Jurkat, Clone E6-1 (cell line): ENCODE measurements at places on chromosomes 16 and 17.

DNA sequence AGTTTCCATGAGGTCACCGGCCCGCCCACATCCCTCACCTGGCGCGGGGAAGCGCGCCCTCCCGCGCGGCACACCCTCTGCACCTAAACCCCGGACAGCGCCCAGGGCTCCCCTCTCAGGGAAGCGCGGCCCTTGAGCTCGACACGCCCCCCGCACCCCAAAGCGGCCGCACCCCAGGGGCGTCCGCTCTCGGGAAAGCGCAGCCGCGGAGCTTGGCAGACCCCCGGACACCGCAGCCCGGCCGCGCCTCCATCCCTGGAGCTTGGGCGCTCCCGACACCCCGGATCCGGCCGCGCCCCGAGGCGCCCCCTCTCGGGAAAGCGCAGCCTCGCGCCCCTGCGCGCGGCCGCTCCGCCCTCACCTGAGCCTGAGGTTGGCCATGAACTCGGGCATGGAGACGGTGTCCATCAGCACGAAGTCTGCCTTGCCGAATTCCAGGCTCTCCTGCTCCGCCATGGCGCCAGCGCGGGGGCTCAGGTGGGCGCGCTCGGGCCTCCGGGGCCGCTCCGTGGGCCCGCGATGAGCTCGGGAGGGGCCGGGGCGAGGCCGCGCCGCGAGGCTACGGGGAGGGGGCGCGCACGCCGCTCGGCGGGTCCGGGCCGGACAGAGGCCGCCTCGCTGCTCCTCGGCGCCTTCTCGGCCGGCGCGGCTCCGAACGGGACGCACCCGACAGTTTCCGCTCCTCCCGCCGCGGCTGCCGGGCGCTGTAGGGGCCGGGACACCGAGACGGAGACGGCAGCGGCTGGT, at the start of gene MYO1D:
Gene MYO1D, minus strand, starts transcription at position 708 of the 747 bp plus-strand sequence. Its CDS starts 252 bp downstream, at position 456.
- no peak for DNase-seq

DNA sequence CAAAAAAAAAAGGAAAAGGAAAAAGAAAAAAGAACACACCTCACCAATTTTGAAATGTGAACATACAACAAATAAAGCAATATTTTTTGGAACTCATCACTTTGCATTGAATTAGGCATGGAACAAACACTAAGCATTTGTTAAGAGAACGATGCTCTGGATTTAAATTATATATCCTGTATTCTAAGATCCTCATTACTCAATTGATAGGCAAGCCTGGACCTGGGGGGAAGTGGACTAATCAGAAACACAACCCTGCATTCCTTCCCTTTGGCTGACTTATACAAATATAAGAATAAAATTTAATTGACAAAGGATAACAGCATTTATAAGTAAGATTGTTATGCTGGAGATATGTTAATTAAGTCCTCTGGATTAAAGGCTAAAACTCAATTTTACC, 2.2 kb downstream of the GJC1 start:
- DNase-seq = no peak

- no peak for DNase-seq
These were observed 54.5 kb downstream of the SLC5A11 start for GRCh38 chr16:24900230-24900629.

GRCh38 chr17:21573961-21574610, 118.2 kb upstream of the KCNJ18 start:
- DNase-seq = peak; percentile 52

DNA sequence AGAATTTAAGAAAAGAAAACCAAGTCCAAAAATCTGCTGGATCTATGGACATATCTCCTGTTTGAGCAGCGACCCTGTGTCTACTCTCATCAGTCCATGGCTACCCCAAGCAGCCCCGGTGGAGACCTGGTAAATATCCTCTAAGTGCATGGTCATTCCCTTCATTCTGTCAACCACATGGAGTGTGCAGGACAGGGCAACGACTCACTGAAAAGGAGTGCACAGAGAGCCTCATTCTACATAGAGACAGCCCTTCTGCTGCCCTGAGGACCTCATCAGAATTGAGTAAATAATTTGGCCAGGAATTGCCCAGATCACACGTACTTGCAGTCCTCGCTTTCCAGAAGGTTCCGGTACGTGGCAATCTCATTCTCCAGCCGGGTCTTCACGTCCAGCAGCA, 3.0 kb downstream of the KRT38 start:
- DNase-seq = no peak

GRCh38 chr17:44604116-44604761, 47.0 kb downstream of the FZD2 start:
- no peak for DNase-seq

- DNase-seq = no peak
These were observed 25.3 kb downstream of the UBE2O start for GRCh38 chr17:76427501-76428231.

DNA sequence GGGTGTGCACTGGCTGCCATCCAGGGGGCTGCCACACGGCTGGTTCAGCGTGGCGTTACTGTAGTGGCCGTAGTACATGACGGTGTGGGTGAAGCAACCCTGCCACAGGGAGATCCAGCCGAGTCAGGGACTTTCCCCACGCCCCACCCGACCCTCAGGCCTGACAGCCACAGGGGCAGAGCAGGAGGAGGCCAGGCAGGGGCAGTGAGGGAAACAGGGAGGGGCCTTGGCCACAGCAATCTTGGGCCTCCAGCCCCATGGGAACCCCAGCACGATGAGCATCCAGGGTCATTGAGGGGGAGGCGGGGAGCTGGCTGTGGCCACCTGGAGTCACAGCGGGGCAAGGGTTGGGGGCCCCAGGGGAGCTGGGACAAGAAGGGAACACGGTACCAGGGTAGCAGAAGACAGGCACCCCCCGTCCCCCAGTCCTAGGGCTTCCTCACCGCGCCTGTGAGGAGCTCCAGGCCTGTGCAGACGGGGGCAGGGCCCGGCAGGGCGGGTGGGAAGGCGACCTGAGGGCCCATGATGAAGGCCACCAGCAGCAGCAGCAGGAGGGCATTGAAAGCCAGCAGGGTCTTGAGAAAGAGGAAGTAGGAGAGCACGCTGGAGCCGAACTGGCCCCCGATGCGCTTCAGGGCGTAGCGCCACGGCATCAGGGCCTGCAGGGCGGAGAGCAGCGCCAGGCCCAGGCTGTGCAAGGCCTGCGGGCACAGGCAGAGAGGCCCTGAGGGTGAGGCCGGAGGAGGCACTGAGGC, 4.3 kb downstream of the TMC6 start:
- no peak for DNase-seq

GRCh38 chr16:88398170-88398873, 15.6 kb downstream of the ZNF469 start:
- DNase-seq = no peak

DNA sequence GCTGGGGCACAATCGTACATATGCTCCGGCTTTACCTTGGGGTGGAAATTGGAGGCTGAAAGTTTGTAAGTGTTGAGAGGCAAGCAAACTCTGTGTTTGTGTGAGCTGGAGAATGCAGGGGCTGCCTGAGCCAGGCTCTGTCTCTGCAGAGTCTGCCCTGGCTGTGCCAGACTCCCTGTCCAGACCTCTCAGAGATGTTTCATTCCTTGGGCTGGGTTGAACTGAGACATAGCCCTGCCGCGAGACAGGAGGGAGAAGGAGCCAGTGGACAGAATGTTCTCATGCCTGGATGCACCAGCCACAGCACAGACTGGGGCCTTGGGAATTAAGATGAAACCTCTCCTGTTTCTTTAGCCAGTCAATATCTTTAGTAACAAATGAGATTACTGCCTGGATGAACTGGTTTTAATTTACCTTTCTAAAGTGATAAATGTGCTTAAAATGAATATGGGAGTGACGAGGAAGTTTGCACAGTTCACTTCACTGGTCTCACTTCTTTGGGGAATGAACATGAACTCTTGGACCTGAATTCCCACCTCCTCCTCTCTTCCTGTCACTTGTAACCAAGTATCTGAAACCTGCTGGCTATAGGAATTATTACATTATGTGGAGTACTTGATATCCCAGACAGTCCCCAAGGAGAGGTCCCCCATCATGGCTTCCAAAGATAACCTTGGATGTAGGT, 40.1 kb downstream of the YPEL2 start:
- no peak for DNase-seq

- peak; percentile 92 for DNase-seq
These were observed 30.5 kb downstream of the SMPD3 start for GRCh38 chr16:68417711-68418301.

DNA sequence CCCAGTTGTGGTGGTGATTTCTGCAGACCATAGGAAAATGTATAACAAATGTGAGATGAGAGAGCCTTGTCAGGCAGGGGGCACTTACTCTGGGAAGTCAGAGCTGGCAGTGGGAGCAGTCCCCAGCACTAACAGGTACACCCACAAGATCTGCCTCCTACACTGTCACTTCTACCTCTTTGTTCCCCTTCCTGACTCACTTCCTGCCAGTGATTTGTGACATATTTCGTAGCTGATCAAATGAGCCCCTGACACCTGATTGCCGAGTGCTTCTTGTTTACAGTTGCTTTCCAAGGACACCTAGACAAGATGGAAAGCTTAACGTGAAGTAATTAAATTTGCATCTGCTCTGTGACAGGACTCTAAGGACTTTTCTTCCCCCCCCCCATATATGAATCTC, 40.5 kb downstream of the FTO start:
- peak; percentile 51 for DNase-seq

- no peak for DNase-seq
These were observed 12.5 kb downstream of the CMTM3 start for GRCh38 chr16:66617010-66617434.

DNA sequence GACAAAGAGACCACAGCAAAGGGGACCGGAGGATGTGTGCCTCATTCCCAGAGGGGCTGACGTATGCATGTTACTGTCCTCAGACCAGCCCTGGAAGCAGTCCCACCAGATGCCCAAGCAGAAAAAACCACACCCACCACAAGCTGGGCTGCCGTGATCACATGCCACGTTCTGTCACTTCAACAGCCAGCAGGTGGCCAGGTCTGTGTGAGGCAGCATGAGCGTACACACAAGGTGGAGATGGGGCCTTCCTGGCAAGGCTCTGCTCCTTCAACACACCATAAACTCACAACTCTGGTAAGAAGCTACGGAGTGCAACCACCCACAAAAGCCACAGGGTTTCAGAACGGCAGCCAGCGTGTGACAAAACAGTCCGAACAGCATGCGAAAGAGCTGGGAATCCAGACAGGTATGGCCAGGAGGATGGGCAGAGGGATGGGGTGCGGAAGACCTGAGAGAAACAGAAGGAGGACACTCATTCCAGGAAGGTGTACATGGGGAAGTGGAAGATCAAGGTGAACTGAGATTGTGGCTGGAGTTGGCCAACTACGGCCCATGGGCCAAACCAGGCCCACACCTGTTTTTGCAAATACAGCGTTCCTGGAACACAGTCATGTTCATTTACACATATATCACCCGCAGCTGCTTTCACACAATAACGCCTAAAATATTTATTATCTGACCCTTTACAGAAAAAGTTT, 27.9 kb downstream of the MBTPS1 start:
- peak; percentile 95 for DNase-seq

DNA sequence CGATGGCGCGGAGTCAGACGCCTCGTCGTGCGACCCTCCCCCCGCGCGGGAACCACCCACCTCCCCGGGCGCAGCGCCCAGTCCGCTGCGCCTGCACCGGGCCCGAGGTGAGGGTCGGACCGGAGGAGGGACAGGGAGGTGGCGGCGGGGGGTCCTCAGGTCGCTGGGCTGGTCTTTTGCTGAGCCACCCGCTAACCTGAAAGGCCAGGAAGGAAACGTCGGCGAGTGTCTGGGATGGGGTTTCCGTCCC, 4.9 kb downstream of the TBX2 start:
- no peak for DNase-seq

DNA sequence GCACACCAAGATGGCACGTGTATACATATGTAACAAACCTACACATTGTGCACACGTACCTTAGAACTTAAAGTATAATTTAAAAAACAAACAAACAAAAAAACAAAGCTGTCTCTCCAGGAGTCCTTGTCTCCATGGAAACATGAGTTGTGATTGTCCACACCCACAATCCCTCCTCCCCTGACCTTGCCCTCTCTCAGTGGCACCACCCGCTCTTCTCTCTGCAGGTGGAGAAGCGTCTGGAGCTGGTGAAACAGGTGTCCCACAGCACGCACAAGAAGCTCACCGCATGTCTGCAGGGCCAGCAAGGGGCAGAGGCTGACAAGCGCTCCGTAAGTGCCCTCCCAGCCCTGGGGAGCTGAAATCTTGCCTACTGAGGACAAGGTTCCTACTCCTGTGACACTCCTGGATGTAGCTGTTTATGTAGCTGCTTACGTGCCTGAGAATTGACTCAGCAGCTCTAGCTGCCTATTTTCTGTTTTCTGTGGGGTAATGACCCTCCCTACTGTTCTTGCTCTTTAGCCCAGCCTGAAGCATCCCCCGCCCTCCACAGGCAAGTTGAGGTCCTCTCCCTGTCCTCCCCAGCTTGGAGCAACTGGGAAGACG, 107.0 kb downstream of the ARHGAP44 start:
- DNase-seq = no peak

GRCh38 chr16:75097941-75098901, 18.4 kb downstream of the LDHD start:
- DNase-seq = peak; percentile 80

GRCh38 chr17:13031718-13032350, 14.0 kb upstream of the ELAC2 start:
- DNase-seq = peak; percentile 54

DNA sequence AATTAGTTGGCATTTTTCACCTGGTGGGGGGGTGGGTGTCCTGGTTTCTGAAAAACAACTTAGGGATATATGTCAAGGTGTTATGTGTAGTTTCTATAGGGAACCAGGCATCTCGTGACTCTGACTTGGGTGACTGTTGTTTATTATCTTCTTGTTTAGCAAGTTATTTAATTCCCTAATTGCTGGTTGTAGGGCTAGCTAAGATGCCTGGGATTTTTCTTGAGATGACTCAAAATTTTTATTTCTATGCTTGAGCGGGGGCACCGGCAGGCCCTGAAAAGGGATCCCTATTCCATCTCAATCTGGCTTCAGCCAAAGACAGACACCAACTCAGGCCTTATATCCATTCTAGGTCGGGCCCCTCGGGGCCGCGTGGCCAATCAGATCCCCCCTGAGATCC, 3.2 kb downstream of the DPH1 start:
- no peak for DNase-seq

- DNase-seq = no peak
These were observed 9.6 kb downstream of the CTRB1 start for GRCh38 chr16:75228143-75228976.

DNA sequence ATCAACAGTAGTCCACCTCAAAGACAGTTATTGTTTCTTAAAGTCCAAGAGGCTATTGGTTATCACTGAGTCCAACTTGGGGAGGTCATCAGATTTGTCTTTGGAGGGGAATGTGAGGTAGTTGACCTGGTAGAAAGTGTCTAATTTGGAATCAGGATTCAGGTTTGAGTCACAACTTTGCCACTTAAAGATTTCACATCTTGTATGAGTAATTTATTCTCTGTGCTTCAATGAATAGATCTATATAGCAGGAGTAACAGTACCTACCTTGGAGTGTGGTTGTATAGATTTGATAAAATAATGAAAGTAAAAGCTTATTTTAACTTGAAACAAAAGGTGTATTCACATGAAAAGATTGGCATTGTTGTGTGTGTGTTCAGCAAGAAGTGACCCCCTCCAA, 119.3 kb upstream of the TBX2 start:
- DNase-seq = no peak
